ENCODE measurements at places on chromosomes 11 and 22.
A peak's percentile ranks its signal among the peaks of the same experiment; 100 is the strongest.

DNA sequence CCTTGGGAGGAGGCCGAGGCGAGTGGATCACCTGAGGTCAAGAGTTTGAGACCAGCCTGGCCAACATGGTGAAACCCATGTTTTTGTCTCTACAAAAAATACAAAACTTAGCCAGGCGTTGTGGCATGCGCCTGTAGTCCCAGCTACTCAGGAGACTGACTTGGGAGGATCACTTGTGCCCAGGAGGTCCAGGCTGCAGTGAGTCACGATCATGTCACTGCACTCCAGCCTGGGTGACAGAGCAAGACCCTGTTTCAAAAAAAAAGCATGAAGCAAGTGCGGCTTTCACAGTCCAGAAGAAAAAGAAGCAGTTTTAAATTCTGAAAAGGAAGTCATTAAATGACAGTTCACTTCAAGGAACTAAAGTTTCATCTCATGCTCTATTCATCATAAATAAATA, 7.1 kb upstream of the LTO1 start:
- DNase-seq = no peak

DNA sequence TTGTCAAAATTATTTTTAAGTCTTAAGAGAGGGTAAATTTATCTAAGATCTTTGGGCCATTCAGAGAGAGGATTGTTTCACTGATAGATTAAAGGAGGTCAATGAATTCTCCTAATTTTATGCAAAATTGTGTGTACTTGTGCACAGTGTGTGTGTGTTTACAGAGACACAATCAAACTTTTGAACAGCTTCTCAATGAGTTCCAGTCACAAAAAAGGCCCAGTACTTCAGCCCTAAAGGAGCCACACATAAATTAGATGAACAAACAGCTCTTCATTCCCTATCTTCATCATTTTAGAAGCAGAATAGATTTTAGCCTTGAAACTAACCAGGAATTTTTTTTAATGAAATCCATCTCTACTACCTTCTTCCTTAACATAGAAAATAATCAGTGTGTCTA, 9.7 kb downstream of the GRIA4 start:
- DNase-seq = no peak

GRCh38 chr22:26894766-26895485, 237.5 kb downstream of the MIAT start:
- DNase-seq = peak; percentile 77

- DNase-seq = no peak
These were observed 4.5 kb downstream of the SHISA8 start for GRCh38 chr22:41910050-41911000.

GRCh38 chr11:120179057-120179672, 31.7 kb upstream of the OAF start:
- DNase-seq = no peak

- DNase-seq = no peak
These were observed 33.9 kb upstream of the SEPTIN5 start for GRCh38 chr22:19680287-19680881.

DNA sequence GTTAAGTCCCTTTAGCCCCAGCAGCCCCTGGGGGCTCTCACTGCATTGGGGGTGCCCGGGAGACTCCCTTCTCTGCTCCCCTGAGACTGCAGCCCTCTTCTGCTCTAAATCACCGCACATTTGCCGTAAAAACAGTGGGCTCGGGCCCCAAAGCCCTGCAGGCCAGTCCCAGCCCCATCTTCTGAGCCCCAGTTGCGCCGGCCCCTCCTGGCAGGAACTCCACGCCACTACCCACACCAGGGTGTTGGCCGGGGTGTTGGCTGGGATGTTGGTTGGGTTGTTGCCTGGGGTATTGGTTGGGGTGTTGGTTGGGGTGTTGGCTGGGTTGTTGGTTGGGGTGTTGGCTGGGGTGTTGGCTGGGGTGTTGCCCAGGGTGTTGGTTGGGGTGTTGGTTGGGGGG, 23.5 kb downstream of the OTUB1 start:
- DNase-seq = no peak

- DNase-seq = no peak
These were observed 196.4 kb downstream of the LARGE1 start for GRCh38 chr22:33723915-33724314.

DNA sequence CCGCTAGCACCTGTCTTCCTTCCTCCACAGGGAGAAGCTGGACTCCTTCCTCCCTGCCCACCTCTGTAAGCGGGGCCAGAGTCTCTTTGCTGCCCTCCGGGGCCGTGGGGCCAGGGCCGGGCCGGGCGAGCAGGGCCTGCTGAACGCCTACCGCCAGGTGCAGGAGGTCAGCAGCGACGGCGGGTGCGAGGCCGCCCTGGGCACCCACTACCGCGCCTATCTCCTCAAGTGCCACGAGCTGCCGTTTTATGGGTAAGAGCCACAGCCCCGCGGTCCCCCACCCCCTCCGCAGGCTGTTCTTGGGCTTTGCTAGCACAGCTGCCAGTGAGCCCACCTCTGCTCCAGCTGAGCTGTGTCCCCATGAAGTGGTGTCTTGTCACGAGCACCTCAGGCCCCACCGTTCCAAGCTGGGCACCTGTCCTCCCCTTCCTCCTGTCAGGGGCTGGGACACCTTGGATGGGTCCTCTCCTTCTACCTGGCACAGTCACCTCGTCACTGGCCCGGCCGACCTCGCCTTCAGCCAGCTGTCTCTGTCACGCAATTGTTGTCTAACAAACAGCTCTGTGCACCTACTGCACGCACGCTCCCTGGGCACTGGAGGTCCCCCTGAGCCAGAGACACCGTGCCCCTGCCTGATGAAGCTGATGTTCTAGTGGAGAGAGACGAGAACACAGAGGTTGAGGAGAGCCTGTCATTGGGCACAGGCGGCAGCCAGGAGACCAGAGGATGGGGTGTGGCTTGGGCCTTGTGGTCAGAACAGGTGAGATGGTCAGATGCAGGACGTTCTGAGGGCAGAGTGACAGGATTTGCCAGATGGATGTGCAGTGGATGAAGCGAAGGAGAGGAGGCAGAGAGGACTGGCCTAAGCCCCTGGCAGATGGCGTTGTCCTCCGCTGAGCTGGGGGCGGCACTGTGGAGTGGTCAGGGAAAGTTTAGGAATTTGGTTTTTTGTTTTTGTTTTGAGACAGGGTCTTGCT, 10.6 kb downstream of the FRMD8 start:
- no peak for DNase-seq

DNA sequence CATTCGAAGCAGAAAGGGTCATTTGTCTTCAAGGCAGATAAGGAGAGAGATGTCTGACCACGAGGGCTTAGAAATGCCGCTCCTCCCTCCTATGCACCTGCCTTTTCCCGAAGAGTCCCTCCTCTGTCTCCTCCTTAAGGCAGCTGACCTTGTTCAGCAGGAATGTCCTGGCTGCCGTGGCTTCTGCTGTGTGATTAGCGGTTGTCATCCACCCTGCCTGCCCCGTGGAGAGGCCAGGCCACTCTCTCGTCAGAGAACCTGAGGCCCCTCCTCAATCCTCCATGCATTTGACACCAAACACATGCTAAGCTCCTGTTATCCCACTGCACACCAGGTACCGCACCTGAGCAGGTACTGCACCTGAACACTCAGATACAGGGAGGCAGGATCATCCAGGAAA, 834.6 kb downstream of the TBC1D22A start:
- no peak for DNase-seq

DNA sequence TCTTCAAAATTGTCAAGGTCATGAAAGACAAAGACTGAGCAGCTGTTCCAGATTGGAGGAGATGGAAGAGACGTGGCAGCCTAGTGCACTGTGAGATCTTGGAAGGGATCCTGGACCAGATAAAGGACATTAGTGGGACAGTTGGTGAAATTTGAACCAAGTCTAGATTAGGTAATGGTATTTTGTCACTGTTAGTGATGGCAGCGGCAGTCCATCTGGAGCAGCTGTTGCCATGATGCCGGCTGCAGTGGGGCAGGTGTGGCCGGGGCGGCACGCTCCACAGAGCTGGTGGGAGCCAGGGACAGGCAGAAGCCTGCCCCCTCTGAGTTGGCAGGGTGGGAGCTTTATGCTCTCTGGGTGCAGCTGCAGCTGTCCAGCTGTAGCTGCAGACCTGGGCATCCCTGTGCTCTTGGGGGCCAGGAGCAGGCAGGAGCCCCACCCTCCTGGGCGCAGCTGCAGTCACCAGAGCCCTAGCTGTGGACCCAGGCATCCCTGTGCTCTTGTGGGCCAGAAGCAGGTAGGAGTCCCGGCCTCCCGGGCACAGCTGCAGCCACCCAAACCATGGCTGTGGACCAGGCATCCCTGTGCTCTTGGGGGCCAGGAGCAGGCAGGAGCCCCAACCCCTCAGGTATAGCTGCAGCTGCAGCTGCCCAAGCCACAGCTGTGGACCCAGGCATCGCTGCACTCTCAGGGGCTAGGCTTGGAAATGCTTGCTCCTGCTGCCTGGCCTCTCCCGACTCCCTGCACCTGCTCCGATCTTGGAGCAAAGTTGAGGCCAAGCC, 20.7 kb downstream of the DIXDC1 start:
- DNase-seq = no peak

- no peak for DNase-seq
These were observed 11.0 kb downstream of the TRPM5 start for GRCh38 chr11:2433106-2433925.

- no peak for DNase-seq
These were observed 311.6 kb upstream of the PITPNB start for GRCh38 chr22:28230671-28231070.
